ENCODE measurements at places on chromosomes 11 and 22. TPM values are rescaled to one million over a fixed set of nuclear protein-coding genes. Genes with fewer than 3 reads are reported as not detected.

GRCh38 chr22:44529827-44530523 lies 31.9 kb upstream of the RTL6 start:
- no peaks in the 10 kb centered on the region for H3K36me3 ChIP-seq
- no peaks in the 10 kb centered on the region for H3K4me1 ChIP-seq
- H3K27me3 ChIP-seq = no peaks in the 10 kb centered on the region
- H3K4me3 ChIP-seq = no peak overlapping the region
- no peak for DNase-seq
- H3K27ac ChIP-seq = no peak overlapping the region

GRCh38 chr11:87454241-87454640 lies 416.5 kb downstream of the TMEM135 start:
- no peaks in the 10 kb centered on the region for H3K4me1 ChIP-seq
- H3K36me3 ChIP-seq = no peaks in the 10 kb centered on the region
- no peak for DNase-seq

DNA sequence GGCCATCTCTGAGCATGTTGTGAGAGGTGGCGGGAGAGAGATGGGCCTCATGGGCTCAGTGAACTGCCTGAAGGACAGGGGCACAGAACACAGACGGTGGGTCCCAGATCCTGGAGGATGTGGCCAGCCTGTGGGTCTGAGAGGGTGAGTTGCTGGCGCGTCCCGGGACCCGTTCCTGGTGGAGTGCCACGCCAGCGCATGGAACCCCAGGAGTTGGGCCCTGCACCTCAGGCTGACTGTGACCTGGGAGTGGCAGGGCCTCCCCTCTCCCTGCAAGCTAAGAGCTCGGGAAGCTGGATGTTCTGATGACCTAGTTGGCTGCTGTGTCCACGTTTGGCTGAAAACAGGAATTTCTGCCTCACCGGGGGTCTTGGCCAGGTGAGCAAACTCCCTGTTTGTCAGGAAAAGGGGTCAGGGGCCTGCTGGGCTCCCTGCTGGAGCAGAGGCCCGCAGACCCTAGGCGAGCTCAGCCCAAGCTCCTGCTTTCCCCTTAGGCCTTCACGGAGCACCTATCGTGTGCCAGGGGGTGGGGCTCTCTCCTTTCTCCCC lies 15.0 kb downstream of the LRRC32 start:
- H3K27me3 ChIP-seq = no peaks in the 10 kb centered on the region
- peaks cover 37% of the 10 kb centered on the region for H3K36me3 ChIP-seq
- peak overlapping the region; percentile 72 for H3K27ac ChIP-seq
- DNase-seq = peak; percentile 73
- no peak overlapping the region for H3K4me3 ChIP-seq
- peaks cover 39% of the 10 kb centered on the region for H3K4me1 ChIP-seq

GRCh38 chr11:96316869-96317268 lies 26.1 kb downstream of the MAML2 start:
- no peaks in the 10 kb centered on the region for H3K36me3 ChIP-seq
- H3K4me1 ChIP-seq = peaks cover 64% of the 10 kb centered on the region
- H3K27ac ChIP-seq = no peak overlapping the region
- no peak for DNase-seq

DNA sequence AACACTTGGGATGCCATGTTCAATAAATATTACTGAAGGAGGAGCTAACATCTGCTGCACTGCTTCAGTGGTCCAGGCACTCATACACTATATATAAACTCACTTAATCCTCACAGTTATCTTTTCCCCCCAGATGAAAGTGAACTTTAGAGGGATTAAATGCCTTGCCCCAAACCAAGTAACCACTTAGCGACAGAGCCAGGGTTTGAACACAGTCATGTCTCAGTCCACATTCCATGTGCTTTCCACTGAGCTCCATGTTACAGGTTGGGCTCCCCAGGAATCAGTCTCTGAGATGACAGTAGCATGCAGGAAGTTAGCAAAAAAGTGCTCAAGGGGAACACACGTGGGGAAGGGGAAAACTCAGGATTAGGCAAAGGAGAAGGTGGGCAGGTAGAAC lies 59.3 kb downstream of the ENDOD1 start:
- H3K36me3 ChIP-seq = no peaks in the 10 kb centered on the region
- H3K4me1 ChIP-seq = peaks cover 37% of the 10 kb centered on the region
- no peak for DNase-seq
- no peaks in the 10 kb centered on the region for H3K27me3 ChIP-seq

DNA sequence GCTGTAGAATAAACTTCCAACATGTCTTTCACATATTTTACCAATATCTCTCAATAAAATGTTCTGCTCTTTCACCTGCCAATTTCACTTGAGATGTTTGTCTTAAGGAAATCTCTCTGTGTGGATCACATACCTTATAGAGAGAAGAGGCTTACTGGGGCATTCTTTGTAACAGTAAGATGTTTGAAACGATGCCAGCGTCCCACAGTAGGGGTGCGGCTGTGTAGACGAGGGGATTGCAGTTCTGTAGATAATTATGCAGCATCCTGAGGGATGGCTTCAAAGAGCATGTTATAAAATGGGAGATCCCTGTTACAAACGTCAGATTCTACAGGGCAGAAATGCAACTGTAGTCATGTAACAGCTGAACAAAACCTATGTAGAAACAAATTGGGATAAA lies 200.0 kb downstream of the TBC1D22A start:
- no peaks in the 10 kb centered on the region for H3K27me3 ChIP-seq
- no peak for DNase-seq

DNA sequence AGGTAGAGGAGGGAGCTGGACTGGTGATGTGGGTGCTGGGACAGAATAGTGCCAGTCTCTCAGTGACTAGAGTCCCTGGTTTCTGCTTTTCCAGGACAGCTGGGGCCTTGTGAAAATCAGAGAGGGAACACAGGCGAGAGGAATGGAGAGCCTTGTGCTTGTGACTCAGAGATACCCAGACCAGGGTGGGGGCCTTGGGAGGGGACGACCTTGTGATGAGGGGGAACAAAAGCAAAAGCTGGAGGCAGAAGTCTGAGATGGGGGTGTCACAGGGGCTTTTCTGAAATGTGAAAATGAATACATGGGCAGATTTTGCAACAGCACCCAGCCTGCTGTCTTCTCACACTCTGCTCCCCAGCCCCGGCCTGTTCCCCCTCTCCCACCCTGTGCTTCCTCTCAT lies 3.4 kb upstream of the NR1H3 start:
- H3K4me3 ChIP-seq = no peak overlapping the region
- H3K27ac ChIP-seq = peak overlapping the region; percentile 72
- no peak for DNase-seq
- H3K4me1 ChIP-seq = peaks cover 49% of the 10 kb centered on the region
- no peaks in the 10 kb centered on the region for H3K27me3 ChIP-seq

DNA sequence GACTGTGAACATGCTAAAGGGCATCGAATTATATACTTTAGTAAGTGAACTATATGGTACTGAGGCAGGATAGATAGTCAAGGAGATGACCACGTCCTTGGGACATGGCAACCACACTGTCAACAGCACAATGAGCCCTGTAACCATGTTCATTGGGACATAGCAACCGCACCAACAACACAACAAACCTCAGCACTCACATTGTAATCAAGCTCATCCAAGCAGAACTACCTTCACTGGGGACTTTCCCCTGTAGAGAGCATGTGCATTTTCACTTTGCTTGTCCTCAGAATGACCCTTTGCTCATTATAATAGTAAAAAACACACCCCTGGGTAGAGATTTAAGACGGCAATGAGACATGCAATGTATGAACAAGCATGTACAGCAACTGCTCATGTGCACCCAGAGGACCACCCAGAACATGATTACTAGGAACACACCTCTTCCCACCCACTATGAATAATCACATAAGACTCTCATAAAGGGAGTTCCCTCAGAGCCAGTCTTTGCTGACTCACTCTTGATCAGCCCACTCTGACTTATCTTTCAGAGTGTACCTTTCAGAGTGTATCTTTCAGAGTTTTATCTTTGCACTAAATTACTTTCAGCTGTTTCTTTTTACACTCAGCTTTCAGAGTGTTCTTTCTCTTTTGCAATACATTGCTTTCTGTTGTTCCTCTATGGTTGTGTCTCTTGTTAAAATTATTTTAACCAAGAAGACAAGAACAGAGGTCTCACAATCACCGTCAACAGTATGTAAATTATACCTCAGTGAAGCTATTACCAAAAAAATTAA lies 4.1 kb upstream of the PLAAT2 start:
- H3K4me1 ChIP-seq = peaks cover 7% of the 10 kb centered on the region
- no peaks in the 10 kb centered on the region for H3K36me3 ChIP-seq
- no peak overlapping the region for H3K4me3 ChIP-seq
- DNase-seq = peak; percentile 51
- H3K27me3 ChIP-seq = no peaks in the 10 kb centered on the region
- peak overlapping the region; percentile 56 for H3K27ac ChIP-seq

DNA sequence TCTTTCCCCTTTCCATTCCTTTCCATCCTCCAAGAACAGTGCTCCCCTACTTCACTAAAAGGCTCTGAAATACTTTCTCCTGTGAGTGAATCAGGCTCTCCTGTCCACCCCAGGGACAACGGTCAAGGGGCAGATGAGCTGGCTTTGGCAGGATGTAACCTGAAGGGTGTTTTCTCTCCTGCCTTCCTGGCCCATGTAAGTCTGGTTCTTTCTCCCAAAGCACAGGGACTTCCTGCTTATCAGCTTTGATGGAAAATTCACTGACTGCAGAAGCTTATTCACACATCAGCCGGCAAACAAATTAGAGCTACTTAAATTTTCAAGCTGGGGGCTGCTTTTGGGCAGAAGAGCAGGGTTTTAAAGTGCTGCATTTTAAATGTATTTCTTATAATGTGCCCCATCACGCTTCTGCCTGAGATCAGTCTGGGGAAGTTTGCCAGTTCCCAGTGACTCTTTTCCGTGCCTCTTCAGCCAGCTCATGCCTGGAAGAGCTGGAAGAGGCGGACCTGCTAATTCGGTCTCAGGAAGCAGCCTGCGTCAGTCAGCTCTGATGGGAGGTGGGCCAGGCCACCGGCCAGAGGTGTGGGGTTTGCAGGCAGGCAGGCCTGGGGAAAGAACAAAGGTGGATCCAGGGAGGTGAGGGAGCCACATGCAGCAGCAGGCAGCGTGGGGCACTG lies 140.4 kb upstream of the TBCEL start:
- H3K27me3 ChIP-seq = no peaks in the 10 kb centered on the region
- H3K4me3 ChIP-seq = no peak overlapping the region
- no peaks in the 10 kb centered on the region for H3K36me3 ChIP-seq
- no peaks in the 10 kb centered on the region for H3K4me1 ChIP-seq
- no peak overlapping the region for H3K27ac ChIP-seq
- no peak for DNase-seq

DNA sequence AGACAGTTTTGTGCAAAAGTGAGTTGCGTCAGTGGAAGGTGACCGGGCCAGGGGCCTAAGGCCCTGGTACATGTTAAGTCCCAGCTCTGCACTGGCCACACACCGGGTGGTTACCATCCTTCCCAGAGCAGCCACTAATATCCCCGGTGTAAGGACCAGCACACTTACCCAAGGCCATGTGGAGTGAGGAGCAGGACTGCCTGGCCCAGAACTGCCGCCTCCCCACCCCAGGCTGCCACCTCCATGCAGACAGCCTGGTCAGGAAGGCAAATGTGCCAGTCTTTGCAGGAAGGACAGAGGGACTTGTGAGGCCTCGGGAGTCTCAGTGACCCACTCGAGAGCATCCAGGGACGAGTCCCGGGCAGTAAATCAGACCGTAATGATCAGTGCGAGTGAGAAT lies 102.9 kb downstream of the MORC2 start:
- H3K4me1 ChIP-seq = no peaks in the 10 kb centered on the region
- DNase-seq = no peak
- H3K4me3 ChIP-seq = no peak overlapping the region
- no peaks in the 10 kb centered on the region for H3K27me3 ChIP-seq
- H3K36me3 ChIP-seq = no peaks in the 10 kb centered on the region

GRCh38 chr11:61923166-61924063 lies 6.0 kb upstream of the RAB3IL1 start:
- peaks cover 2% of the 10 kb centered on the region for H3K27me3 ChIP-seq
- peak; percentile 58 for DNase-seq
- H3K36me3 ChIP-seq = no peaks in the 10 kb centered on the region
- H3K4me3 ChIP-seq = no peak overlapping the region

GRCh38 chr11:75103380-75104026 lies 6.8 kb upstream of the OR2AT4 start:
- no peak for DNase-seq
- no peak overlapping the region for H3K4me3 ChIP-seq
- no peaks in the 10 kb centered on the region for H3K36me3 ChIP-seq
- H3K4me1 ChIP-seq = no peaks in the 10 kb centered on the region
- no peak overlapping the region for H3K27ac ChIP-seq

- H3K27me3 ChIP-seq = no peaks in the 10 kb centered on the region
- no peaks in the 10 kb centered on the region for H3K36me3 ChIP-seq
- no peak overlapping the region for H3K4me3 ChIP-seq
- no peak overlapping the region for H3K27ac ChIP-seq
- no peaks in the 10 kb centered on the region for H3K4me1 ChIP-seq
- no peak for DNase-seq
Measured at GRCh38 chr11:14124886-14125285, 162.4 kb downstream of the SPON1 start.

GRCh38 chr11:77442394-77443053 lies 31.4 kb downstream of the PAK1 start:
- no peak overlapping the region for H3K27ac ChIP-seq
- DNase-seq = no peak
- no peaks in the 10 kb centered on the region for H3K36me3 ChIP-seq
- no peaks in the 10 kb centered on the region for H3K27me3 ChIP-seq

DNA sequence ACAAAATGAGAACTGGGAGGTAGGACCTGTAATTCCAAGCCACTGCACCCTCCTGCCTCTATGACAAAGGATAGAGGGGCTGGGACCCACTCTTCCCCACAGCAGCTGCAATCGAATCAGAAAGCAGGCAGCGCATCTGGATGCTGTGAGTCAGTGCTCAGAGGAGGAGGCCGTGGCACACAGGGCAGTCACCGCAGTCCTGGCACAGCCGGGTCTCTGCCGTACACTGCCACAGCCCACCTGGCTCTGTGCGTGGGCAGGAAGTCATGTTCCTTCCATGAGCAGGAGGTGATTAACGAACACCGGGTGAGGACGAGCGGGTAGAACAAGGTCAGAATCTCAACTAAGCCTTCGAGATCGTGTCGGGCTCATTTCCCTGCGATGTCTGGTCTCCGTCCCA lies 30.2 kb upstream of the PPFIA1 start:
- H3K36me3 ChIP-seq = no peaks in the 10 kb centered on the region
- H3K27ac ChIP-seq = no peak overlapping the region
- H3K4me3 ChIP-seq = no peak overlapping the region
- H3K4me1 ChIP-seq = no peaks in the 10 kb centered on the region
- DNase-seq = no peak

- peak overlapping the region; percentile 95 for H3K27ac ChIP-seq
- H3K27me3 ChIP-seq = no peaks in the 10 kb centered on the region
- peaks cover 43% of the 10 kb centered on the region for H3K36me3 ChIP-seq
- peak overlapping the region; percentile 75 for H3K4me3 ChIP-seq
Measured at GRCh38 chr11:117230286-117230961, 1.4 kb downstream of the PCSK7 start.

Gene BIRC3
- 8.8 TPM for total RNA-seq

Gene APLNR
- 1.9 TPM for total RNA-seq

Gene MIOX
- total RNA-seq = not detected

Gene HSPB2
- not detected for total RNA-seq

Gene PRRG4
- total RNA-seq = 33.6 TPM

Gene ADAMTS8
- 47.1 TPM for total RNA-seq

Gene CARD18
- not detected for total RNA-seq

Gene ZP1
- not detected for total RNA-seq

Gene OR2AT4
- total RNA-seq = not detected

Gene RASL10A
- total RNA-seq = 1.3 TPM
